ENCODE measurements at places on chromosomes 16 and 17.
A peak's percentile ranks its signal among the peaks of the same experiment; 100 is the strongest.

DNA sequence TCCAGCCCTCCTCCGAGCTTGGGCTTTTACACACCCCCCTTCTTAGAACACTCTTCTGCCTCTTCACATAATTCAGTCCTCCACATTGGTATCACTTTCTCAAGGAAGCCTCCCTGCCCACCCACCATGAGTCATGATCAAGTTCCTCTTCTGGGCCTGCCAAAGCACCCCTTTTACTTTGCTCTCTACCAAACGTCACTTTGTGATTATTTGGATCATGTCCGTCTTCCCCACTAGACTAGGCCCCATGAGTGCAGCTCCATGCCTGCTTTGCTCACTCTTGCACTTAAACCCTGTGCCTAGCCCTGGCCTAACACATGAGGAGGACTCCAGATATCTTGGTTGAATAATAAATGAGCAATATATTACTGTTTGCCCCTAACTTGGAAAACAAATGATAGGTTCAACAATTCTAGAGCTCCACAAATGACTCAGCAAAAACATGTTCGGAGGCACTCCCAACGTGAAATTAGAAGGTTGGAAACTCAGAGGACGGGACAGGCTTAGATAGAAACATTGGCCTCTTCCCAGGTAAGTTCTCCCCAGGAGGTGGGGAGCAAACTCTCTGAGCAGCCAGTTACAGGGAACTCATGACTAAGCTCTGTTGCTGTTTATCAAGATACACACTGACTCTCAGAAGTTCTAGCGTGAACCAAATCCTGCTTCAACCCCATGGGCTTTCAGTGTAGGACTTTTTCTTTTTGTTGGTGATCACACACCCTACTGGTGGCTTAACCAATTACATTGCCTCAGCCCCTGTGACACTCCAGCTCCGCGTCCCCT lies 28.3 kb downstream of the G6PC1 start:
- peak; percentile 25 for DNase-seq

DNA sequence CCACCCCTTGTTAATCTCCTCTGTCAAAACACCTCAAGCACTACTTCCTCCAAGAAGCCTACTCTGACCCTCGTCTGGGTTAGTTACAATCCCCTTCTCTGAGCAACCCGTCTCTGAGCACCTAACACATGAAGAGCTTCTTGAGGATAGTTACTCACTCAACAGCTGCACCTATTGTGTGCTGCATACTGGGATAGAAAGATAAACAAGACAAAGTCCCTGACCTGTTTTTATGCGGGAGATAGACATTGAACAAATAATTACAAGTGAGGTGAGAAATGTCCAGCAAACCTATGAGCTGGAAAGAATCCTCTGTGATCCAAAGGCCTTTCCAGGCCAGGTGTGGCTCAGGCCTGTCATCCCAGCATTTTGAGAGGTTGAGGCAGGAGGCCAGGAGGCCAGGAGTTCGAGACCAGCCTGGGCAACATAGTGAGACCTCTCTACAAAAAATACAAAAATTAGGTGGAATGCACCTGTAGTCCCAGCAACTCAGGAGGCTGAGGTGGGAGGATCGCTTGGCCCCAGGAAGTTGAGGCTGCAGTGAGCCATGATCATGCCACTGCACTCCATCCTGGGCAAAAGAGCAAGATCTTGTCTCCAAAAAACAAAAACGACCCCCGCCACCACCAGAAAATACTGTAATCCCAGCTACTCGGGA lies 5.5 kb upstream of the ZNF771 start:
- no peak for DNase-seq

DNA sequence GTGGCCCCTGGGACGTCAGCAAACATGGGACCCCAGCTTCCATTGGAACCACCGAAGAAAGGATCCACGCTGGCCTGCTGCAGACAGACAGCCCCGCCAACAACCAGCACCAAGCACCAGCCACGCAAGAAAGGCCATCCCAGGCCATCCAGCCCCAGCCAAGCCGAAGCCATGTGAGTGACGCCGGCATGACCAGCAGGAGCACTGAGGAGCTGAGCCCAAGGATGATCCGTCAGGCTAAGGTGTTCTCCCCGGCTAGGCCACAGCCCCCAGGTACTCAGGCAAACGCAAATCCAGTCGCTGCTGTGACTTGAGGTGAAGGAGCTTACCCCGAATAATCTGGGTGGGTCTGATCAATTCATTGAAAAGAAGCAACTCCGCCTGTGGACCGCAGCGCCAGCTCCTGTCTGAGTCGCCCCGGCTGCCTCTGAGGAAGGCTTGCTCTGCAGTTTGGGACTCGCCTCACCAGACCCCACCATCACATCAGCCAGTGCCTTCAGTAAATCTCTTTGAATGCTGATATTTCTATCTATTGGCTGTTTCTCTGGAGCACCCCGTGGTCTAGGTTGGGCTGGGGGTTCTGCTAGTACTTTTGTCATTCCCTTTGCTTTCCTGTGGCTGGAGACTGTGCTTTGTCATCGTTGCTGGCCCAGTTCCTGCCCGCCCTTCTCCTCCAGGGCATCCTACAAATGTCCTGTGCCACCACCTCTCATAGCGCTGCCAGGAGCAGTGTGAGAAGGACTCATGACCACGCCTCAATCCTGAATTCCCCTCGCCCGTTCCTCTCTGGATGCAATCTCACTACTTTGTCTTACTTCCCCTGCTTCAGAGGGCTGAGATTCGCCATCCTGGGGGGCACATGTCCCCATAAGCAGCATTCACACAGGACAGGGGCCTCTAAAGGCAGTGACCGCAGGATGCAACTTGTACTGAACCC lies 8.1 kb upstream of the CBX2 start:
- no peak for DNase-seq

GRCh38 chr17:6755281-6755680 lies 565 bp upstream of the XAF1 start:
- no peak for DNase-seq

- DNase-seq: no peak
Observed at GRCh38 chr17:21286066-21286770, 1.7 kb downstream of the MAP2K3 start.
